ENCODE measurements at places on chromosomes 4 and X.

DNA sequence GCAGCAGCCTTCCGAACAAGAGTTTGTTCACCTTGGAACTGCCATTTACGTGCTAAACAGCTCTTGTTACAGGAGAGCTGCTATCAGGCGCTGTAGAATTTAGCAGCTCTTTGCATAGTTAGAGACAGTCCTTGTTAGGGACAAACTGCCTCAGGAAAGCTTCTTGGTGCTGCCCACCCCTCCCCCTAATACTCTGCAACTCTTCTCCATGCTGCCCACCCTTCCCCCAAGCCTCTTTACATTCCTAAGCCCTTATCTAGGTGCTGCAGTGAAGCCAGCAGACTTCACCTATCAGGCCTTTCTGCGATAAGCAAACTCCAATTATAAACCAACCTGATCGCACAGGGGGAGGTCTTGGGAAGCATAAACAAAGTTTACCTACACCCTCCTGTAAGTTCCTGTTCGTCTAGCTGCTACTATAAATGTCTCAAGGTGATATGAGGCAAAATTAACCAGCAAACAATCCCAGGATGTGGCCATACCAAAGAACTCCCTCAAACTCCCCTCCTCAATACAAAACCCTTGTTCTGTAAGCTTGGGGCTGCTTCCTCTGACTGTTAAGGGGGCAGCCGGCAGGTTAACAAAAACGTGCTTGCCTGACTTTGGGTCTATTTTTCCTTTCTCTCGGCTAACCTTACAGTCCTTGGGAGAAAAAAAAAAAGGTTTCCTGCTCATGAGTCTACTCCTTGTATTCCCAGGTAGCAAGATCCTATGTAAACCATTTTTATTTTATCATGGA, 74.0 kb upstream of the GC start:
- DNase-seq = no peak

GRCh38 chr4:39154009-39154408, 28.3 kb upstream of the WDR19 start:
- DNase-seq = no peak

GRCh38 chr4:77566148-77566547, 39.5 kb upstream of the CXCL13 start:
- no peak for DNase-seq

GRCh38 chr4:21790438-21791029, 158.0 kb downstream of the KCNIP4 start:
- DNase-seq = no peak

DNA sequence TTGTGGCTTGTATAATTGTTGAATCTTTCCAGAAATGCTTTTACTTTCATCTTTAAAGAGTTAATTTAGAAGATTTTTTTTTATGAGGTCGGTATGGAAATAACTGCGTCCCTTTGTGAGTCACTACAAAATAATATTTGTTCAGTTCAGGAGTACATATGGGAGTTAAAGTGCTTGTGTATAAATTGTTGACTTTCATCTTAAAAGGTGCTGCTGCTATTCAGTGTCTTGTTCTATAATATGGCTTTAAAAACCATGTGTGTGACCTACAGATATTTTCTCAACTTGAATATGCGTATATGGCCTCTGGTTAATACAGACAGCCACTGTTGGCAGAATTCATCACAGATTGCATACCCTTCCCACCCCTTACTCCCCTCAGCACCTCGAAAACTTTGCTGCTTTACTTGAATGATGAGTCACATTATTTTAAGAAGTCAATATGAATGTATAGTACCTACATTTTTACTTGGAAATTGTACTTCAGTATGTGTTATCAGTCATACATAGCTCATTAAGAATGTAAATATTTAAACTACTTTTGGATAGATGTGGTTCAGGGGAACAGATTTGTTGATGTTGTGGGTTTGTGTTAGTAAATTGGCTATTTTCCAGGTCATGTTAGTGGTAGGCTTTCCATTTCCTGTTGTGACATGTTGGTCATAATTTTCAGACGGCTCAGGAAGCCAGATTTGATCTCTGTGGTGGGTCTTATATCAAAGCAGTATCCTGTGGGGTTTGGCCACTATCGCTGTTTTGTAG, 1.5 kb downstream of the CLCN3 start:
- no peak for DNase-seq

DNA sequence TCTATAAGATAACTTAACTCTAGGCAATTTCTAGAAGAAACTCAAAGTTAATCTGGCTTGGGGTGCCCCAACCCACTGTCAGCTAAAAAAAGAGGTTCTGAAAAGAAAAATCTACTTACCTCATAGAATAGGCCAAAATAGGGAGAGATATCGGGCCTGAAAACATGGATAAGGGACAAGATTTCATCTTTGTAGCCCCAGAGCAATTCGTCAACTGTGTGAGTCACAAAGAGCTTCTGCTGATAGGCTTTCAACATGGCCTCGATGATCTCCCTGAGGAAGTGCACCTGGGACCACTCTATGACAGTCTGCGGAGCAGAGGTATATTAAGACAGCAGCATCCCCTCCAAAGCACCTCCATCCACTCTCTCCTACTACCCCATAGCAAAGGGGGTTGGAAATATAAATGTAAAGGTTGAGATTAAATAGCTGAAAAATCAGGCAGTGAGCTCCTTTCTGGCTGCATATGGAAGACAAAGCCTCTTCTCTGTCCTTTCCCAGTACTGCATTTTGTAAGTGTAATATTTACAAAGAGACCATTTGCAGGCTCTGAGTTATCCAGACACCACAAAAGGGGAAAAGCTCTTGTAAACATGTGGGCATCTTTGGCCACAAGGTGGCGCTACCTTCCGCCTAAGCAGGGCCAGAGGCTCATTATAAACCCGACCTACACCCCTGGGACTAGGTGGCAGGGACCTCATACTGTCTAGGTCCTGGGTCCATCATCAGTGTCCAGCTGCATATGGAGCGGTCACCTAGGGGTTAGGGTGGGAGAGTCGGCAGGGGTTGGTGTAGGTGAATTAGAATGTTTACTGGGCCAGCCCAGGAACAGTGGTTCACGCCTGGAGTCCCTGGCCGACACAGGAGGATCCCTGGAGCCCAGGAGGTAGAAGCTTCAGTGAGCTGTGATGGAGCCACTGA, 31.5 kb upstream of the NUP54 start:
- no peak for DNase-seq

GRCh38 chr4:10173754-10174749, 57.5 kb upstream of the WDR1 start:
- DNase-seq = no peak

DNA sequence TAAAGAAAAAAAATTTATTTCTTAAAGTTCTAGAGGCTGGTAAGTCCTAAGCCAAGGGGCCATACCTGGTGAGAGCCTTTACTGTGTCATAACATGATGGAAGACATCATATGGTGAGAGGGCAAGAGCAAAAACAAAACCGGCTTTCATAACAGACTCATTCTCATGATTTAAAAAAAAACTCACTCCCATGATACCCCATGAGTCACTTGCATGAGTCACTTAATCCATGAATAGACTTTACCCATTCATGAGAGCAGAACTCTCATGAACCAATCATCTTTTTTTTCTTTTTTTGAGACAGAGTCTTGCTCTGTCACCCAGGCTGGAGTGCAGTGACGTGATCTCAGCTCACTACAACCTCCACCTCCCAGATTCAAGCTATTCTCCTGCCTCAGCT, 369.7 kb upstream of the DIAPH2 start:
- DNase-seq = no peak

GRCh38 chrX:14902537-14902936, 29.3 kb downstream of the MOSPD2 start:
- no peak for DNase-seq

- no peak for DNase-seq
These were observed 100.5 kb upstream of the GPR34 start for GRCh38 chrX:41588271-41588670.

GRCh38 chrX:72027024-72027913, 104.4 kb downstream of the RTL5 start:
- DNase-seq = no peak

GRCh38 chrX:3679669-3680068, 33.8 kb downstream of the PRKX start:
- no peak for DNase-seq

- DNase-seq = no peak
These were observed 121.6 kb upstream of the STK26 start for GRCh38 chrX:131901546-131901945.

- DNase-seq = no peak
These were observed 17.4 kb downstream of the BCAP31 start for GRCh38 chrX:153706799-153707198.

DNA sequence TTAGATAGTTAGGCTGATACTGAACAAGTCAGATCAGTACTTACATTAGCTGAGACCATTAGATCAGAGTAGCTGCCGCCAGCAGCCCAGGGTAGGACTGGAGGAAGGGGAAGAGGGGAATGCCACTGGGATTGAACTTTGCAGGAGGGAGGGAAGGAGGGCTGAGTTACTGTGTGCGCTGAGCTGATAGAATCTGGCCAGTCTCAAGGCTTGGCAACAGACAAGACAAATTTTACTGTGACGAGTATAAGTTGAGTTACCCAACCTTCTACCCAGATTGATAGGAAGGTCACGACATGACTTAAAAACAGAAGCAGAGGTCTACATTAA, 372.1 kb downstream of the OPHN1 start:
- DNase-seq = no peak

Measured in GOT3 (cell line).